ENCODE measurements at places on chromosomes 11 and 22. TPM values are rescaled to one million over a fixed set of nuclear protein-coding genes. Genes with fewer than 3 reads are reported as not detected.

DNA sequence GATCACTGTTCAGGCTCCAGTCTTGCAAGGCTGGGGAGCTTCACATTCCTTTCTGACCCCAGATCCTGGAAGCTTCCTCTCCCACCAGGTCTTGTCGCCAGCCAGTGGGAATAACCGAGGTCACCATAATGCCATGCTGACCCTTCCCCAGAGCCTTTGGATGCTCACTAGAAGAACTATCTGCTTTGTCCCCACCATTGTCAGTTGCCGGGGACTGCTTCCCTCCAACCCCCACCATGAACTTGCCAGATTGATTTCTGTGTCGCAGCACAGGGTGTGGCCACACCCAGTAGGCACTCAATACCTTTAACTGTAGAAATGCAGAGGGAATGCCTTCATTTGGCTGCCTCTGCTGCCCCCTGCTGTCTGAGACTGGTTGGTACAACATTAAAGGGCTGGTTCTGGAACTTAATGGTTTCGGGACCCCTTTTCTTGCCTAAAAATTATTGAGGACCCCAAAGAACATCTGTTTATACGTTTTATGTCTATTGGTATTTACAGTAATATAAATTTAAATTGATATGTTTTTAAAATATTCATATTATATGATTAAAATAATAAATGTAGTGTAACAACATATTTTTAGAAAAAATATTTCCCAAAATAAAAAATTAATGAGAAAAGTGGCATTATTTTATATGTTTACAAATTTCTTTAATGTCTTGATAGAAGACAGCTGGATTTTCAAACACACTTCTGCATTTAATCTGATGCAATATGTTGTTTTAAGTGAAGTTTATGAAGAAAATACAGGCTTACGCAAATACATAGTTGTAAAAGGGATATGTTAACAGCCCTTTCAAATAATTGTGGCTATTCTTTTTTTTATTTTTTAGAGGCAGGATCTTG lies 6.7 kb upstream of the GDPD5 start:
- DNase-seq, result peak; percentile 41

GRCh38 chr11:134905517-134905916 lies 493.5 kb upstream of the B3GAT1 start:
- no peak for DNase-seq

DNA sequence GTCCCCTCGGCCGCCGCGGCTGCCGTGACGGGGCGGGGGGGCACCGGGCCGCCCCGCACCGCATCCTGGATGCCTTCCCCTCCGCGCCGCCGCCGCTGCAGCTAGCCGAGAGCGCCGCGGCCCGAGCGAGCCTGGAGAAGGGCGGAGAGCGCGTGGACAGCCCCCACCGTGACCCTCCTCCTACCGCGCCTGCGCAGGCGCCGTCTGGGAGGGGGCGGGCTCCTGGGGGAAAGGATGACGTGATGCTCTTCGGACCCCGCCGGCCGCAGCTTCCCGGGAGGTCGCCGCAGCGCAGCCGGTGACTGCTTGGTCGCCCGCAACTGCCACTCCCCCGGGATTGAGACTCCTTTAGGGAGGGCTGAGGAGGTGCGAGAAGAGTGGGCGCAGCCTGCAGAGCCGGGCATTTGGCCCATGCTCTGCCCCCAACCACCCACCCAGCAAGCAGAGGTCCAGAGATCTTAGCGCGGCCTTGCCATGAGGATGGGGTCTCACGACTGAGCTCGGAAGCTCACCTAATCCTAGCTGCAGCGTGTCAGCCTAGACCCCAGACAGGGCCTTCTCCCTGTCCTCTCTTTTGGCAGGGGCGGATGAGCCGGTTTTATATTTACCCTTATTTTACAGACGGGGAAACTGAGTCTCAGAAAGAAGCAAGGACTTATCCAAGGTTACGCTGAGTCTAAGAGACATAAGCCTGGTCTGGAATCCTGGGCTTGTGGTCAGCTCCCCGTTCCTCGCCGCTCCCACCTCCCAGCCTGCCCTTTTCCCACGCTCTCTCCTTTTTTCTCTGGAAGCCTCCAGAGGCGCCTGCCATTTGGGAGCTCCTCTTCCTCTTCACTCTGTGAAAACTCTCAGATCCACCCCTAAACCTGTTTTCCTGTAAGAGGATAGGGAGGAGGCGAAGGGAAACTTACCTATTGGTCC lies at the start of gene DENND5A:
Gene DENND5A, minus strand, starts transcription at position 140 of the 921 bp plus-strand sequence. CDS start 281 bp downstream, outside the sequence.
- DNase-seq, result peak; percentile 83

DNA sequence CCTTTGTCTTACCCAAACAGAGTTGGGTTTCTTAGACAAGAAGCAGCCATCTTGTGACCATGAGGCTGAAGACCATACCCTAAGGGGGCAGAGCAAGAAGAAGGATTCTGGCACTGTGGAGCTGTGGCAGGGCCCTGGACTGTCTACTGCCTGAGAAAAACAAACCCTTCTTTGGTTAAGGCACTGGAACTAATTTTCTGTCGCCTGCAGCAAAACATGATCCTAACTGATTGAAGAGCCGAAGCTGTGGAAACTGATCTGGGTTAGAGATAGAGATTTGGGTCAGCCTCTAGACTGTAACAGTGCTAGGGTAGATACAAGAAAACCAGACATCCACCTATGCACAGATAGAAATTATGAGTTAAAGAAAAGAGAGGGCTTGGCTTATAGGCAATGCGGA lies 11.3 kb upstream of the ACER3 start:
- no peak for DNase-seq

DNA sequence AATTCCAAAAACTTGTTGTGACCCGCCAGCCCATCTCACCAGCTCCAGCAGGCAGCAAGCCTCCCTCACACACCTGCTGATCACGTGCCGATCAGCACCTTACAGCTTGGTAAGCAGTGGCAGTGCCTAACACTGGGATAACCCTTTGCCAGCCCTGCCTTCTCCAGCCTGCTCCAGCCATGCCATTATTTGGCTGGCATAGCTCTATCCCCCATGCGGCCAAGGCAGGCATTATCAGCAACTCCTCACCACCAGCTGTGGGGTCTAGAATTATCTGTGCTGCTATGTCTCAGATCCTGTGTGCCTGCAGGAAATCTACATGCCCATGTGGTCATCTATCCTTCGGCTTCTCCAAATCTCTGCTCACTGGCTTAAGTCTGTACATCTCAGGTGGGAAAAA lies 215.0 kb downstream of the ST3GAL4 start:
- no peak for DNase-seq

DNA sequence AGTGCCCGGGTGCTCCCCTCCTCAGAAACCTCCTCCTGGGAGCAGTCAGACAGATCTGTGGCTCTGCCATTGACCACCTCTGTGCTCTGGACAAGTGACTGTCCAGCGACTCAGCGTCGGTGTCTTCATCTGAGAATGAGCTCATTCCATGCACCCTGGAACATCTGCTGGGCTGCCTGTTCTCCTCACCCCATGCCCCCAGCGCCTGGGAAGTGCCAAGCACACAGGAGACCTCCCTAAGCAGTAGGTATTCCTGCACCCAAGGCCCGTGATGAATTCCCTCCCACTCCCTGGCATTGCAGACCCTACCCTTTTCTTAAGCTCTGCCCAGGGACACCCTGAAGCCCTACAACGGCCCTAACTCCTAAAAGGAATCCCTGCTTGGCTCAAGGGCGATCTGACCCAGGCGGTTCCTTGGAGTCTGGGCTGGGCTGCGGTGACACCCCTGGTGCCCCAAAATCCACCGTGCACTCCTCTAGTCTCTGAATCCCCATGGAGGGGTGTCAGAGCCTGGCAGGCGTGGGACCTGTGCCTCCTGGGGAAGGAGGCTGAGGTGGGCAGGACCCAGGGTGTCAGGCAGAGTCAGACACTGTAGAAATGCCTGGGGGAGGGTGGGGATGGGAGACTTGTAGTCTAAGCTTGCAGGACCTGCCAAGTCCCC lies 92.0 kb downstream of the CEP164 start:
- DNase-seq, result peak; percentile 49

DNA sequence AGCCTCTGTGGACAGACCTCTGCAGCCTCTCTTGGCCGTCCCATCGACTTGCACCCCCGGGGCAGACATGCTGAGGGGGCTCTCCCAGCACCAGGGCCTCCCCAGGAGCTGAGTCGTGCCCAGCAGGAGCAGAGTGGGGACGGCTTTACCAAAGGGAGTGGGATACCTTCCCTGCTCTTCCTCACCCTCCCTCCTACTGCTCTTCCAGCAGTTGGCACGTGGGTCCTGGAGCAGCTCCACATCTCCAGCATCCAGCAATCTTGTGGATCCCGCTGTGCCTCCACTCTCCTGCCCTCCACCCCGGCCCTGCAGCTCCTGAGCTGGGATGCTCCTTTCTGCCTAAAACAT lies 854.0 kb downstream of the BRD1 start:
- DNase-seq, result no peak

- no peak for DNase-seq
Measured at GRCh38 chr11:11574373-11575287, 47.2 kb downstream of the GALNT18 start.

The C11orf42 gene
- not detected for total RNA-seq

The SMC1B gene
- total RNA-seq, result not detected

The KIF18A gene
- 37.2 TPM for total RNA-seq

The GDPD4 gene
- not detected for total RNA-seq

The SCN3B gene
- under 0.01 TPM for total RNA-seq

Data from IMR-90 (cell line).